Activated CD4-positive, alpha-beta T cell treated with anti-CD3 and anti-CD28 coated beads for 36 hours (primary cell): ENCODE measurements at places on chromosomes 1 and 21. TPM values are rescaled to one million over a fixed set of nuclear protein-coding genes. Genes with fewer than 3 reads are reported as not detected.

The CBR3 gene
- 16.8 TPM for total RNA-seq

The KIAA0040 gene
- 26.1 TPM for total RNA-seq

The AMY2A gene
- not detected for total RNA-seq

The TTC24 gene
- 9.1 TPM for total RNA-seq

The EDN2 gene
- total RNA-seq, result not detected

The CHD5 gene
- 0.25 TPM for total RNA-seq

The SDHC gene
- total RNA-seq, result 191 TPM

The OR6N1 gene
- not detected for total RNA-seq

The DUSP23 gene
- total RNA-seq, result 23.9 TPM

The CR1L gene
- total RNA-seq, result not detected

The HTR1D gene
- total RNA-seq, result not detected

The AMY1C gene
- total RNA-seq, result not detected

The DCST1 gene
- total RNA-seq, result not detected

The WNT4 gene
- not detected for total RNA-seq

The RGS8 gene
- total RNA-seq, result not detected

The OPN3 gene
- 10.8 TPM for total RNA-seq

The CDC20 gene
- total RNA-seq, result 158 TPM

The ZNF593OS gene
- not detected for total RNA-seq

The ETV3L gene
- not detected for total RNA-seq

The CEP104 gene
- total RNA-seq, result 33.6 TPM

The GJA9 gene
- not detected for total RNA-seq

The SPRR2E gene
- total RNA-seq, result not detected

The CSMD2 gene
- not detected for total RNA-seq

The CTSK gene
- 1.5 TPM for total RNA-seq

The GPR3 gene
- total RNA-seq, result 1.3 TPM

The IL19 gene
- total RNA-seq, result not detected

The RNU1-3 gene
- total RNA-seq, result 1,573 TPM

The SOX13 gene
- total RNA-seq, result 1.1 TPM

The SPATA1 gene
- 0.61 TPM for total RNA-seq

The LCE2C gene
- total RNA-seq, result not detected

The CD52 gene
- 216 TPM for total RNA-seq

The TRIM63 gene
- not detected for total RNA-seq

The ASPM gene
- 49.5 TPM for total RNA-seq

The ABCD3 gene
- 67.1 TPM for total RNA-seq

The MCM3AP gene
- total RNA-seq, result 106 TPM

The PLD5 gene
- total RNA-seq, result not detected

The ADGRL4 gene
- total RNA-seq, result not detected

The SELP gene
- total RNA-seq, result 0.50 TPM

The CD2 gene
- 287 TPM for total RNA-seq

The OR2M3 gene
- total RNA-seq, result not detected

The SMCP gene
- total RNA-seq, result not detected

The SFN gene
- total RNA-seq, result 1.1 TPM

The SMPDL3B gene
- 0.53 TPM for total RNA-seq

The KRTAP13-2 gene
- total RNA-seq, result not detected
